Endodermal cell (in vitro differentiated cells): ENCODE measurements at places on chromosomes 1 and 21. TPM values are rescaled to one million over a fixed set of nuclear protein-coding genes. Genes with fewer than 3 reads are reported as not detected.
A peak's percentile ranks its signal among the peaks of the same experiment; 100 is the strongest.

DNA sequence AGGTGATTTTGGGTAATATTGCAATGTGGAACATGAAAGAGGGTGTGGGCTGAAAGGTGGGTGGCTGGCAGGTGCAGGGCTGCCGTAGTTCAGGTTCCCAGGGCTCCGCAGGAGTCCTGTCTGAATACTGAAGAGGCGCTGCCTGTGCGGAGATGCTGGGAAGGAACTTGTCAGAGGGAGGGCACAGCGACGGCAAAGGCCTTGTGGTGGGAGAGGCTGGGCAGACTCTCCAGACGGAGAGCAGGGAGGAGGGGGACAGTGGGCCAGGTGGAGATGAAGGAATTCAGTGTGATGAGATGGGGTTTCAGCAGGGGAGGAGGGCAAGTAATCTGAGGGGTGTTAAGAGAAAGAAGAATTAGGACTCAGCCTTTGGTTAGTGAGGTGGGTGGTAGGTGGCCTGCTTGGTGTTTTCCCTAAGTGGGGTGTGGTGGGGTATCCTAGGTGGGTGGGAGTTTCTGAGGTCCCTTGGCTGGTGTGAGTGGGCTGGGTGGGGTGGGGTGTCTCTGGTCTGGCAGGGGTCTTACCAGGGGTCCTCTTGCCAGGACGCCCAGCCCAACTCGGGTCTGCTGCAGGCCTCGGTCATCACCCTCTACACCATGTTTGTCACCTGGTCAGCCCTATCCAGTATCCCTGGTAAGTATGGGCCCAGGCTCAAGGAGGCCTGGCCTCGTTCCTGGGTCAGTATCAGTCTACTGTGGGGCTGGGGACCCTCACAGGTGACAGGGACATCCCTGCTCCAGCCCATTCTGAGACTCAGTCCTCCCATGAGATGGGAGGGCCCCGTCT is 15.6 kb downstream of the SERINC2 start:
- peaks cover 4% of the 10 kb centered on the region for H3K36me3 ChIP-seq
- DNase-seq, result peak; percentile 44
- no peaks in the 10 kb centered on the region for H3K4me1 ChIP-seq
- H3K4me3 ChIP-seq, result no peak overlapping the region

DNA sequence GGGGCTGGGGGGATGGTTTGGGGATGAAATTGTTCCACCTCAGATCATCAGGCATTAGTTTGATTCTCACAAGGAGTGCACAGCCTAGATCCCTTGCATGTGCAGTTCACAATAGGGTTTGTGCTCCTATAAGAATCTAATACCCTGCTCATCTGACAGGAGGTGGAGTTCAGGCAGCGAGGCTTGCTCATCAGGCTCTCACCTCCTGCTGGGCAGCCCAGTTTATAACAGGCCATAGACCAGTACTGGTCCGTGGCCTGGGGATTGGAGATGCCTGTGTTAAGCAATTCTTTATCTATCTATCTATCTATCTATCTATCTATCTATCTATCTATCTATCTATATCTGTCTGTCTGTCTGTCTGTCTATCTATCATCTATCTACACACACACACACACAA is 525.3 kb upstream of the DAB1 start:
- H3K36me3 ChIP-seq, result no peaks in the 10 kb centered on the region
- no peak overlapping the region for H3K4me3 ChIP-seq
- peaks cover 5% of the 10 kb centered on the region for H3K27me3 ChIP-seq
- no peaks in the 10 kb centered on the region for H3K4me1 ChIP-seq
- no peak overlapping the region for H3K27ac ChIP-seq

- no peaks in the 10 kb centered on the region for H3K36me3 ChIP-seq
- DNase-seq, result peak; percentile 89
- H3K4me1 ChIP-seq, result peaks cover 14% of the 10 kb centered on the region
These were observed at the start of the genes PLA2G2C and UBXN10 for GRCh38 chr1:20185834-20186782. PLA2G2C (minus strand) TSS chr1:20186518; CDS start chr1:20177363, 9,155 bp downstream. UBXN10 (plus strand) TSS chr1:20186096; CDS start chr1:20190562, 4,466 bp downstream.

- no peaks in the 10 kb centered on the region for H3K36me3 ChIP-seq
- H3K4me1 ChIP-seq, result peaks cover 2% of the 10 kb centered on the region
- H3K4me3 ChIP-seq, result no peak overlapping the region
- peaks cover 67% of the 10 kb centered on the region for H3K27me3 ChIP-seq
- H3K27ac ChIP-seq, result no peak overlapping the region
- DNase-seq, result no peak
These were observed 102.0 kb upstream of the C8B start for GRCh38 chr1:57067863-57068262.

DNA sequence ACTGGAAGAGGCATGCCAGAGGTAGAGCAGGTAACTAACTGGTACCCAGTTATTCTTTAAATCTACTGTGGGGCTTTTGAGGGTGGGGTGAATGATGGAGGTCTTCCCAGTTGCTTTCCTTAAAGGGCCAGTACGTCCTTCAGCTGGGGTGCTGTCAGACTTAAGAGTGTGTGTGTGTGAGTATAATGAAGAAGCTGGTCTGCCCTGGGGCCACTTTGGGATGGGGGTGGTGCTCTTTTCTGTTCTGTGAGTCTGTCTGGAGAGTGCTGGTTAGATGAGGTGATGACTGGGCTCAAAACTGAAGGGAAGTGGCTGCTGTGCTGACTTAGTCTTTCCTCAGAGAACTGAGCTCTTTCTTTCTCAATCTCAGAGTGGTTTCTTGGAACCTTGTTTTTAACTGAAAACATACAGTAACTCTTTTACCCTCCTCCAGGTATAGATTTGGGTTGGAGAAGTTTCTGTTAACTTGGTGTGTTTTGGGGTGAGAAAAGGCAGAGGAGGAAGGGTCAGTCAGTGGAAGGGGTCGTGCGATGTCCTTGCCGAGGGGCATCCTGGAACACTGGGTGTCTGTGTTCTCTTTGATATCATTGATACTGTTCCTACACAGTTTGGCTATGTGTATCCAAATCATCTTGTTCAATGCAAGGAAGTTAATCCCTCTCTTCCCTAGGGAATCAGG is 746 bp downstream of the MACF1 start:
- DNase-seq, result no peak
- H3K36me3 ChIP-seq, result no peaks in the 10 kb centered on the region
- peak overlapping the region; percentile 41 for H3K4me3 ChIP-seq
- H3K4me1 ChIP-seq, result peaks cover 14% of the 10 kb centered on the region
- peak overlapping the region; percentile 83 for H3K27ac ChIP-seq
- no peaks in the 10 kb centered on the region for H3K27me3 ChIP-seq

GRCh38 chr1:4587721-4588120 is 66.7 kb upstream of the AJAP1 start:
- no peaks in the 10 kb centered on the region for H3K27me3 ChIP-seq
- no peaks in the 10 kb centered on the region for H3K36me3 ChIP-seq
- DNase-seq, result no peak
- no peaks in the 10 kb centered on the region for H3K4me1 ChIP-seq

- no peak overlapping the region for H3K27ac ChIP-seq
- no peaks in the 10 kb centered on the region for H3K36me3 ChIP-seq
- no peak overlapping the region for H3K4me3 ChIP-seq
- no peak for DNase-seq
These were observed 49.5 kb upstream of the ERRFI1 start for GRCh38 chr1:8075511-8076051.

DNA sequence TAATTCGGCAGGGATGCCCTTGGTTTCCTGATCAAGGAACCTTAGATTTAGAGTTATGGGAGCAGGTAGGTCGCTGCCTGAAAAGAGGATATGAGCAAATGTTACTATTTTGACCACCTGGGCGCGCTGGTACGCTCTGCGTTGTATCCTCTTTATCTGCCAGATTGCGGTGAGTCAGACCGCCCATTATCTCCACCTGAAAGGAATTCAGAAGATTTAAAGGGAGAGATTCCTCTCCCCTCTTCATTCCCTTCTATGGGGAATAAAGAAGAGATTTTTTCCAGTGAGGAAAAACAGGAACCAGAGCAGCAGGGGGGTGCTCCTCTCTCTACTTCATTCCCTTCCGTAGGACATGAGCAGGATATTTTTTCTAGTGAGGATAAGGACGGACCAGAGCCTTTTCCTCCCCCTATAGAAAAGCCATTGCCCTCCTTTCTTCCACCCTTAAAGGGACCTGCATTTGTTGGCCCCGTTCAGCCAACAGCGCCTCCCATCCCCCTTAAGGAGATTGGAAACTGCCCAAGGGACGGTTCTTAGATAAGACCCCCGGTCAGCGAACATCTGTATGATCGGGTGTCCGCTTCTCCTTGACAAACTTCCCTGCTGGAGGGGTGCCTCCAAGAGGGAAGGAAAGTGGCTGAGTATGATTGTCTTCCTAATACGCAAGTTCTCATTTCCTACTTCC is 34.1 kb downstream of the CLCA1 start:
- peak overlapping the region; percentile 79 for H3K4me3 ChIP-seq
- H3K36me3 ChIP-seq, result no peaks in the 10 kb centered on the region
- peak; percentile 94 for DNase-seq
- H3K4me1 ChIP-seq, result peaks cover 15% of the 10 kb centered on the region
- no peaks in the 10 kb centered on the region for H3K27me3 ChIP-seq

- no peaks in the 10 kb centered on the region for H3K27me3 ChIP-seq
- no peak overlapping the region for H3K27ac ChIP-seq
- no peaks in the 10 kb centered on the region for H3K4me1 ChIP-seq
- no peak for DNase-seq
These were observed 59.2 kb downstream of the IVNS1ABP start for GRCh38 chr1:185257950-185258208.

GRCh38 chr1:116397728-116398127 is 24.7 kb downstream of the ATP1A1 start:
- DNase-seq, result peak; percentile 24
- H3K27ac ChIP-seq, result no peak overlapping the region
- H3K27me3 ChIP-seq, result no peaks in the 10 kb centered on the region
- H3K36me3 ChIP-seq, result peaks cover 100% of the 10 kb centered on the region

GRCh38 chr1:30321246-30321910 is 402.0 kb downstream of the MATN1 start:
- no peak overlapping the region for H3K27ac ChIP-seq
- H3K36me3 ChIP-seq, result no peaks in the 10 kb centered on the region
- peak; percentile 38 for DNase-seq
- no peak overlapping the region for H3K4me3 ChIP-seq
- H3K27me3 ChIP-seq, result no peaks in the 10 kb centered on the region

The RYR2 gene
- total RNA-seq, result 0.95 to 1.2 TPM (median 0.95 TPM) in 3 replicates

The AK5 gene
- total RNA-seq, result 1.9 to 2.8 TPM (median 2.0 TPM) in 3 replicates

The PADI2 gene
- total RNA-seq, result 2.7 to 4.6 TPM (median 2.8 TPM) in 3 replicates

The SPATA1 gene
- 0.52 and 0.55 TPM in 2 replicates for total RNA-seq

The MRPS21 gene
- total RNA-seq, result 92.6 and 95.3 TPM in 2 replicates

The OR2L5 gene
- total RNA-seq, result not detected in 3 replicates

The RCAN1 gene
- total RNA-seq, result 2.5 to 6.1 TPM (median 5.4 TPM) in 3 replicates

The USP24 gene
- total RNA-seq, result 64.9 to 72.9 TPM (median 71.5 TPM) in 3 replicates
